ENCODE measurements at places on chromosomes 4 and X. TPM values are rescaled to one million over a fixed set of nuclear protein-coding genes. Genes with fewer than 3 reads are reported as not detected.

SULT1E1 gene
- total RNA-seq: not detected

IQCM gene
- not detected for total RNA-seq

SPIN2A gene
- total RNA-seq: not detected

RNF212 gene
- 3.8 TPM for total RNA-seq

TMEM184C gene
- 16.6 TPM for total RNA-seq

- H3K27ac ChIP-seq: no peak overlapping the region
- no peaks in the 10 kb centered on the region for H3K27me3 ChIP-seq
- DNase-seq: no peak
- no peaks in the 10 kb centered on the region for H3K36me3 ChIP-seq
Measured at GRCh38 chr4:43341741-43342140, 449.2 kb downstream of the GRXCR1 start.

GRCh38 chrX:110924871-110925270 is 129.3 kb upstream of the CHRDL1 start:
- H3K4me1 ChIP-seq: no peaks in the 10 kb centered on the region
- no peak overlapping the region for H3K4me3 ChIP-seq
- no peaks in the 10 kb centered on the region for H3K27me3 ChIP-seq
- no peak overlapping the region for H3K27ac ChIP-seq
- no peaks in the 10 kb centered on the region for H3K36me3 ChIP-seq
- no peak for DNase-seq

GRCh38 chrX:129790146-129790545 is 10.4 kb downstream of the SASH3 start:
- no peak overlapping the region for H3K4me3 ChIP-seq
- no peaks in the 10 kb centered on the region for H3K27me3 ChIP-seq
- H3K27ac ChIP-seq: no peak overlapping the region
- no peaks in the 10 kb centered on the region for H3K36me3 ChIP-seq
- no peaks in the 10 kb centered on the region for H3K4me1 ChIP-seq

GRCh38 chr4:41257257-41257901 is 651 bp downstream of the UCHL1 start:
- H3K4me1 ChIP-seq: peaks cover 22% of the 10 kb centered on the region
- H3K36me3 ChIP-seq: no peaks in the 10 kb centered on the region
- H3K27me3 ChIP-seq: no peaks in the 10 kb centered on the region
- H3K27ac ChIP-seq: no peak overlapping the region
- peak overlapping the region; percentile 61 for H3K4me3 ChIP-seq
- no peak for DNase-seq

DNA sequence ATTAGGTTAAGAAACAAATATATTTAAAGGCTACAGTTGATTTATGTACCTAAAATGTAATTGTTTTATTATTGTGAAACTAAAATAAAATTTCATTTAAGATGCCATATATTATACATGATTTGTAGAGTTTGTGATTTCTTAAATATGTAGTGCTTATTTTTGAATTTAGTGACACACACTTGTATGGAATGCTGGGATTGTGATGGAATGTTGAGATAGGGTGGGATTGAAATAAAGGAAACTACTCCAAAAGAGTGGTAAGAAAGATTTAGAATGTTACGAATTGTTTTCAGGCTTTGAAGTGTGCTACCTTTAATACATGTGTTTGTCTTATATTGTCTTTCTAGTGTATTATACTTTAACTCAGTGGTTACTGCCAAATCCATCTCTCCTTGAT is 330.3 kb upstream of the PITX2 start:
- no peaks in the 10 kb centered on the region for H3K36me3 ChIP-seq
- no peaks in the 10 kb centered on the region for H3K4me1 ChIP-seq
- no peak for DNase-seq
- H3K27me3 ChIP-seq: no peaks in the 10 kb centered on the region
